ENCODE measurements at places on chromosomes 11 and 22.

- peak; percentile 13 for DNase-seq
These were observed 55.0 kb upstream of the ANO3 start for GRCh38 chr11:26276798-26277424.

GRCh38 chr11:111944139-111944538 lies 7.0 kb downstream of the DIXDC1 start:
- no peak for DNase-seq

GRCh38 chr22:40634119-40634903 lies 2.2 kb downstream of the MRTFA start:
- DNase-seq, result no peak

GRCh38 chr11:8828046-8828445 lies 82.9 kb upstream of the AKIP1 start:
- no peak for DNase-seq

DNA sequence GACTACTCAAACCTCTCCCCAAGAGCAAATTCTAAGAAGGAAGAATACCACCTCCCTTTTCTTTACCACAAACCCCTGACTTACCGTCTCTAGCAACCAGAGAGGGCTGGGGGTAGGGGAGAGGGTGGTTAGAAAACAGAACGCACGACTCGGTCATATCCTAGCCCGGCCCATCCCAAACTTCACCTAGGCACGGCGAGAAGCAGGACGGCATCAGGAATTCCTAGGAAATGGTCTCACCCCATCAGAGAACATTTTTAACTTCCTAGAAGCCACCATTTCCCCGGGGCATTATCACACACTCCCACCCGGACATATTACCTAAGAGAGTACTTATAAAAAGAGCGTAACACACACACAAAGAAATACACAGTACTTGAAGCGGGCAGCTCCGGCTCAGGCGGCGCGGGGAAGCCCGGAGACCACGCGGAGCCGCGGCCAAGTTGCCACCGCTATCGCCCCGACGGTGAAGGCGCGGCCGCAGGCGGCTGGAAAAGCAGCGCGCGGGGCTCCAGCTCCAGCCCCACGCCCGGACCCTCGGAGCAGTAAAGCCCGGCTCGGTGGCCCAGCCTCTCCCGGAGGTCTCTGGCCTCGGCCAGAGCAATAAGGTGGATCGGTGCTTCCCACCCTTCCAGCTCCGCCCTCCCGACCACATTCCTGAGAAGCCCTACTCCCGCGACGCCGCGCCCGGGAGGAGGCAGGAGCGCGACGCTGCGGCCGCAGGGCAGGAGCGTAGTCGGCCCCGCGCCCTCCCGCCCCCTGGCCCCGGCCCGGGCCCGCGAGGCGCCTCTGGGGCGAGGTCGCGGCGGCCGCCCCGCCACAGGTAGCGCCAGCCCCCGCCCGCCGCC lies 878 bp downstream of the RRAS2 start:
- peak; percentile 79 for DNase-seq

- DNase-seq, result no peak
These were observed 556.1 kb downstream of the SOX6 start for GRCh38 chr11:15800111-15800800.

DNA sequence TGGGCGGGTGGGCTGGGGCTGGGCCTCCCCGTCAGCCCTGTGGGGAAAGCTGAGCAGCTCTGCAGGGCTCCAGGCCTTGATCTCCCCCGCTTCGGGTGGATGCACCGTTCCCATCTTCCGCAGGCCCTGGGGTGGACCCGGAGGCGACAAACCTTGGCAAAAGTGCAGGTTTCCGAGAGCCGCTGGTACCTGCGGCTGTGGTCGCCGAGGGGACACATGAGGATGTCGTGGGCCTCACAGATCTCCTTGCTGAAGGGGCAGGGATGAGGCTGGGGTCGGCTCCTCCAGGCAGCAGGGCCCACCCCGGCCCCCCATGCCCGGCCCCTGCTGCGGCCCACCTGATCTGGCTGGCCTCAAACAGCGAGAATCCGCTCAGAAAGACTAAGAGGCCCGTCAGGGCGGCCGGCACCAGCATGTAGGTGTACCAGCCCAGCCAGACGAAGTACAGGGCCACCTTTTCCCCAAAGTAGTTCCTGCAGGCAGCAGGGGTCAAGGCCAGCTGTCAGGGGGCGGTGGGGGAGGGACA lies 11.8 kb downstream of the ANO9 start:
- no peak for DNase-seq

DNA sequence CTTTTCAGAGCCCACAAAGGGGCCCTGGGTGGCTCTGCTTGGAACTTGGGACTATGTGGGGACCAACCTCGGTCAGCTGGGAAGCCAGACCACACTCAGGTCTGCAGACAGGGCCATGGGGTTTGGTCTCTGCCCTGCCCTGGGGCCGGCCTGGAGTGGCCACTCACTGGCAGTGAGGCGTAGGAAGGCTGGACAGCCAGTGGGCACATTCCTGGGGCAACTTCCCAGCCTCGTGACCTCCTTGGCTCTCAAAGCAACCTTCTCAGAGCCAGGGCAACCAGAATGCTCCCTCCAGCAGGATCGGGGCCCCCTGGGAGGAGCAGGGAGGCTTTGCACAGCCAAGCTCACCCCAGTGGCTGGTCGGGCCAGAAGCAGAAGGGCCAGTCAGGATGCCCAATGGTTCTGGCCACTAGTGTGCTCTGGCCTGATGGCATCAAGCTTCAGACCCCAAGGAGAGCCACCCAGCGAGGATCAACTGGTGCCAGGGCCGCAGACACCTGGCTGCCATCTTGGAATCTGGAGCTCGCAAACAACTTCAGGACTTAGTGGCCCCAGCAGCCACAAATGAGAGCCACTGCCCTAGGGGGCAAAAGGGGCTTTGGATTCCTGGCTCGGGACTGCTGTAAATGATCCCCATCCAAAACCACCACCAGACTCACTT lies 87.1 kb downstream of the MYEOV start:
- DNase-seq, result no peak

DNA sequence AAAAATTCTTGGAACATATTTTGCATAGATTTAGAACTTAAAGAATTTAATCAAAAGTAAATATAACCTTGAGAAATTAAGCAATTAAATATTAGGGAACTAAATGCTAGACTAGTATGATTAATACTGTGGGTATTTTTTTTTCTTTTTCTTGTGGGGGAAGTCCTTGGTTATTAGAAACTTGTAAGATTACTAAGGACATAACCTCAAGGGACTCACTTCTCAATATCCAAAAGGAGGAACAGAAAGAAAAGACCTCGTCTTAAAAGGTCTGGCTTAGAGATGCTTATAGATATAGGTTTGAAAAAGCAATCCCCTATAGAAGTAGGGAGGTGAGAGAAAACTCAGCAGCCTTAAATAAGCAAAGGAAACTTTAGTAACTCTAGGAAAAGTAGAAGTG lies 368.5 kb downstream of the INSC start:
- DNase-seq, result no peak

DNA sequence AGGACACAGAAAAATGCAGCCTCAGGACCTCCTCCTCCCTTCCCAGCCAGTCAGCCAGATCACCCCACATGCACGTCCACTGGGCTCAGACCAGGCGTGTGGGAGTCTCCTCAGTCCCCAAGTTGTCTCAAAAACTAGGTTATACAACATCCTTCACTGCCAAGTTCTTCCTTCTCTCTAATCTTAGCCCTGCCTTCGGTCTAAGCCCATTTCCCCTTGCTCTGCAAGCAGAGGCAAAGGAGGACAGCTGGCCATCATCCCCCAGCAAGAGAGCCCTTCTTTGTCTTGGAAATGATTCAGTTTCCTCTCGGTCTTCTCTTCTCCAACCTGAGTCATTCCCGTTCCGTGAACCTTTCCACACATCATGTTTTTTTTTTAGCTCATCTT lies 14.0 kb upstream of the NRGN start:
- no peak for DNase-seq

DNA sequence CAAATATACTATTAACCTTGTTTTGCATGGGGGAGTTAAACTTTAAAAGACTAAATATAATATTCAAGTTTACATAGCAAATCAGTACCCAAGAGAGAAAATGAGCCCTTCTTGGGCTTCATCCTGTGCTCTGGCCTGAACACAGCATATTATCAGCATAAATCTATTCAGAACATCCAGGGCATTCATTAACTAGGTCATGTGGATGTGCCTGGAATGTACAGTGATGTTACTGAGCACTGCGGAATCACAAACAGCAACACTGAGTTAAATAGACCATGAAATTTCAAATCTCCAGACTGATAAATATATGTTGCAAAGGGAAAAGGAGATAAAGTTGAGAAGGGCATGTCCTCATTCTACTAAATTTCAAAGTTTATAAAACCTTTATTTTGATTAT lies 426.4 kb downstream of the AASDHPPT start:
- peak; percentile 12 for DNase-seq

DNA sequence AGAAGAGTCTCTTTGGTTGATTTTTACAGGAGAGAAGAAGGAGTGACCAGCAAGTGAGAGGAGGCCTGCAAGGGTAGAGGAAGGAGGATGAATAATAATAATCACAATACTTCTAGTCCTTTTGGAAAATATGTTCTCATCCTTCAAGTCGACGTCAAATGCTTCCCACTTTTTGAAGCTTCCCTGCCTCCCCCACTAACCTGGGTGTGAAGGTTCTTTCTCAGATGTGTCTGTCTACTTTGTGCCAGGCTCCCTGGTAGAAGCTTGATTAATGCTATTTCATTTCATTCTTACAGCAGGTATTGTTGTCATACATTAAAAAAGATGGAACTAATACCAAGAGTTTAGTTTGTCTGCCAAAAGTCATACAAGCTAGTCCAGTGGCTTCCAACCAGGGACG lies 17.1 kb downstream of the TENM4 start:
- DNase-seq, result no peak

DNA sequence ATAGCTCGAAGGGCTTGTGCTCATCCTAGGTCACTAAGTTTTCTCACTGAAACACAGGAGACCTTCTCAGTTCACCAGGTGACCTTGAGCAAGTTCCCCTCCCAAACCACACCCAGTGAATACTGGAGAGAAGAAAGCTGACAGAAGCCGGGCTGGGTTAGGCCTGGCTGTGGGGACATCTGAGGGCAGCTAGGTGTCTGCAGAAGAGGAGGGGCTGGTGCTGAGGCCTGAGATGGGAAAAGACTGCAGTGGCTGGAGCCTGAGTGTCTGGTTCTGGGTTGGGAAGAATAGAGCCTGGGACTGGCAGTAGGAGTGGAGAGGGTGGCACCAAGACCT lies 602 bp upstream of the INPP5J start:
- no peak for DNase-seq

- DNase-seq, result no peak
These were observed 27.2 kb downstream of the OR2AT4 start for GRCh38 chr11:75069473-75069872.

DNA sequence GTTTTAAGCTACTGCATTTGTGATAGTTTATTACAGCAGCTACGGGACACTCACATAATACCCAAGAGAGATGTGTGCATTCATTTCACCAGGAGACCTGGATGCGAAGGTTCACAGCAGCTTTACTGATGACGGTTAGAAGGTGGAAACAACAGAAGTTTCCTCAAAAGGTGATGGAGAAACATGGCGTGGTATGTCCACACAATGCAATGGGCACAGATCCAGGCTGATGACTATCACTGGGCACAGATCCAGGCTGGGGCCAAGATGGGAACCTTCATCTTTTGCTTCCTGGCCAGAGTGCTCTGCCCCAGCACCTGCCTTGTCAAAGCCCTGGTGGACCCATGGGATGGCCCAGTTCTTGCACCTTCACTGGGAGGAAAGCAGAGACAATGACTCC lies 30.6 kb upstream of the RFPL3 start:
- no peak for DNase-seq

GRCh38 chr11:13717331-13717730 lies 48.9 kb downstream of the FAR1 start:
- no peak for DNase-seq

- no peak for DNase-seq
These were observed 11.7 kb downstream of the SAA1 start for GRCh38 chr11:18277565-18278271.

- DNase-seq, result no peak
These were observed 43.1 kb downstream of the FDX1 start for GRCh38 chr11:110472858-110473257.

- DNase-seq, result peak; percentile 28
These were observed 166.2 kb downstream of the LDLRAD3 start for GRCh38 chr11:36109850-36110606.

- DNase-seq, result peak; percentile 46
These were observed at the start of gene PACSIN3 for GRCh38 chr11:47186076-47186699. Gene PACSIN3, minus strand, starts transcription at chr11:47186434. Its CDS starts 3,707 bp downstream, at chr11:47182727.

DNA sequence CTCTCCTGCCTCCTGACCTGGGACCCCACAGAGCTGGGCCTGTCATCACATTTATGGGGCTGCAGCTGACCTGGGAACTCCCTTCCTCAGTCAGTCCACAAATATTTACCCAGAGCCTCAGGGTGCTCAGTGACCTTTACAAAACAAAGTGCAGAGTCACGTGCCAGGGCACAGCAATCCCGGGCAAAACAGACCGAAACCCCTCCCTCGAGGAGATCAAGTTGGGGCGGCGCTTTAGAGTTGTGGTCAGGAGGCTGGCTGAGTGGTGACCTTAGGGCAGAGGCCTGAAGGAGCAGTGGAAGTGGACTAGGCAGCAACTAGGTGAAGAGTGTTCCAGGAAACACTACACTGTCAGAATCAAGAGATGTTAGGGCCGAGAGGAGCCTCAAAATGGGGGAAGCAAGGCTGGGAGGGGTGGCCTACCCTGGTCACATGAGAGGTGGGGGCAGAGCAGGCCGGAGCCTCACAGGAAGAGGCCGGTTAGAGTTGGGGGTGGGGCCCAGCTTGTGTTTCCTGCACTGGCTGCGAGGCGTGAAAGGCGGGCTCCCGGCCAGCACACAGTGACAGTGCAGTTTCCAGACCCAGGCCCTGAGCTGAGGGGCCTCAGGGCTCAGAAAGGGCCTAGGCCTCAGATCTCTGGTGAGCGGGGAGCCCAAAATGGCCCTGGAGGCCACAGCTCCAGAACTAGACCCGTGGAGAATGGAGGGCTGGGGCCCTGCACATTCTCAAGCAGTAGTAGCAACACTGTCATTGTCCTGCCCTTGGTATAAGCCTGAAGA lies 3.7 kb upstream of the NEAT1 start:
- peak; percentile 88 for DNase-seq

- no peak for DNase-seq
These were observed 19.2 kb downstream of the GLYATL1 start for GRCh38 chr11:58958500-58958899.

DNA sequence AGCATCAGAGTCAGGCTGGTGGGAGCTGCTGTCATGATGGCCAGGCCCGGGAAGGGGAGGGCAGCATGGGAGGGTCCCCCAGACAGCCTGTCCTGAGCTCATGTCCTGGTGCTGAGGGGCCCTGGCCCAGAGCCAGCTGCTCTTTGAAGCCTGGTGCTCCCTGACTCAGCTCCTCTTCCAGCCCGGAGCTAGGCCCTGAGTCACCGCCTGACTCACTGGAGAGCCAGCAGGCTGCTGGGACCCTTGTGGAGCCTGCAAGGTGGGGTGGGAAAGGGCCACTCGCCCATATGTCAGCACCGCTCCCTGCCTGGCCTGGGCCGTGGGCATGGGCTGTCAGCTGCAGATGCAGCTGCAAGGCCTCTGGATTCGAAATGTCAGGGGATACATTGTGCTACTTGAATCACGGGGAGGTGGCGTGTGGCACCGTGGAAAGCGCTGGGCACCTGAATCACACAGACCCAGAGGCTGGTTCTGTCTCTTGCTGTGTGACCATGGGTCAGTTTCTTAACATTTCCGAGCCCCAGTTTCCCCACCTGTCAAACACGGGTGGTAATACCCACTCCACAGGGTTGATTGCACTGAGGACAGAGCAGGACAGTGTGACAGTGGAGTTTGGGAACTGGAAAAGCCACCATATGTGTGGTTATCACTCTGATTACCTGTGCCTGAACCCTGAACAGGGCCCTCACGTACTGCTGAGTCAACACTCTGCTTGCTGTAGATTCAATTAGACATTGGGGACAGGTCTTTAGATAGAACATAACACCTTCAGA lies 4.4 kb downstream of the CACNA1I start:
- no peak for DNase-seq

Measured in NCI-H1417 (cell line).